ENCODE measurements at places on chromosomes 7 and 10. TPM values are rescaled to one million over a fixed set of nuclear protein-coding genes. Genes with fewer than 3 reads are reported as not detected.
A peak's percentile ranks its signal among the peaks of the same experiment; 100 is the strongest.

- DNase-seq, result peak; percentile 91
Observed at GRCh38 chr10:133347710-133348517, 741 bp downstream of the PRAP1 start.

- no peak for DNase-seq
Observed at GRCh38 chr10:84200537-84201243, 6.4 kb downstream of the CDHR1 start.

ACSM6 gene
- total RNA-seq, result not detected

AGMO gene
- 33.0 TPM for total RNA-seq

GRCh38 chr10:123492016-123492415, 174.1 kb upstream of the GPR26 start:
- DNase-seq, result no peak
